Psoas muscle (tissue), 8 donors: ENCODE measurements at places on chromosomes 1 and 21. TPM values are rescaled to one million over a fixed set of nuclear protein-coding genes. Genes with fewer than 3 reads are reported as not detected.

FYB2 gene
- 0.48 TPM for polyA plus RNA-seq

TSSK3 gene
- 0.12 TPM for polyA plus RNA-seq

DNALI1 gene
- 1.1 TPM for polyA plus RNA-seq

CBS gene
- polyA plus RNA-seq = 1.1 TPM

KIF14 gene
- polyA plus RNA-seq = 0.04 TPM

PRKAA2 gene
- 12.6 TPM for polyA plus RNA-seq

NBPF6 gene
- polyA plus RNA-seq = not detected

LCE2A gene
- polyA plus RNA-seq = not detected

OR6K3 gene
- polyA plus RNA-seq = not detected

HSF2BP gene
- polyA plus RNA-seq = 0.35 TPM

OR10Z1 gene
- not detected for polyA plus RNA-seq

CR1 gene
- polyA plus RNA-seq = 0.08 TPM

ETV3L gene
- polyA plus RNA-seq = not detected
